CD8-positive, alpha-beta memory T cell (primary cell): ENCODE measurements at places on chromosomes 3 and 15. TPM values are rescaled to one million over a fixed set of nuclear protein-coding genes. Genes with fewer than 3 reads are reported as not detected.

GRCh38 chr15:69724333-69724732 is 271.7 kb downstream of the RPLP1 start:
- H3K36me3 ChIP-seq = no peaks in the 10 kb centered on the region
- H3K4me3 ChIP-seq = no peak overlapping the region
- no peak overlapping the region for H3K27ac ChIP-seq

GRCh38 chr3:178097576-178097975 is 438.7 kb upstream of the KCNMB2 start:
- no peaks in the 10 kb centered on the region for H3K4me1 ChIP-seq
- H3K4me3 ChIP-seq = no peak overlapping the region
- H3K27ac ChIP-seq = no peak overlapping the region
- DNase-seq = no peak
- no peaks in the 10 kb centered on the region for H3K27me3 ChIP-seq

DNA sequence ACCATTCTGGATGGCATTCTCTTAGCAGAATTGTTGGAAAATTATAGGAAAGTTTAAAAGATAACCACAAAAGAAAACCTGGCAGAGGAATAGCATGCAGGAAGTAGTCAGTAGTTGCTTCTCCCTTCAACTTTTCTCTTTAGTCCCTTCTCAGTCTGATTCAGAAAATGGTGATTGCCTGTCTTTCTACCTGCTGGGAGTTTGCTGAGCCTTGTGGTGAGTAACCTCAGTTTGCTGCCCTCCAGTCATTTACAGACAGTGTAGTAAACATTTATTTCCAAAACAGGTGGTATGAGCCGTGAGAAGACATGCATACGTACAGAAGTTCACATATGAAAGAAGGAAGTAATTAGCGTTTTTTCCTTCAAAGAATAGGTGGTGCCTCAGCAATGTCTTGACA is 224.7 kb upstream of the POU1F1 start:
- H3K27ac ChIP-seq = no peak overlapping the region
- H3K36me3 ChIP-seq = no peaks in the 10 kb centered on the region
- no peaks in the 10 kb centered on the region for H3K4me1 ChIP-seq

- no peaks in the 10 kb centered on the region for H3K27me3 ChIP-seq
- no peak for DNase-seq
- H3K27ac ChIP-seq = no peak overlapping the region
- no peak overlapping the region for H3K4me3 ChIP-seq
- H3K36me3 ChIP-seq = peaks cover 31% of the 10 kb centered on the region
Measured at GRCh38 chr3:158651192-158651591, 6.9 kb downstream of the GFM1 start.

DNA sequence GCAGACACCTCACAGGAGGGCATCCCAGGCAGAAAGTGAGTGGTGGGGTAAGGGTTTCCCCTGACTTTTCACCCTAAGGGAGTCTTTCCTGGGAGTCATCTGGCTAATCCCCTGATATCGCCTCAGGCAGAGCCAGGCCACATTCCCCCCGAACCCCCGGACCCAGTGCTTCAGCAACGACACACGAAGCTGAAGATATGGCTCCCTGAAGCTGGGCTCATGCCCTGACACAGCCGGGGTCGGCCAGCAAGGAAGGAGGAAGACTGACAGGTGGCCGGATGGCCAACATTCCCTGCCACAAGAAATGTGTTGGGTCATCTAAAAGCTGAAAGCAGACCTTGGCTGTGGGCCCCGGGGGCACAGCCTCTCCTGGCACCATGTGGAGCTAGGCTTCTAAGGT is 14.4 kb downstream of the CHST13 start:
- no peaks in the 10 kb centered on the region for H3K36me3 ChIP-seq
- H3K4me1 ChIP-seq = no peaks in the 10 kb centered on the region
- no peaks in the 10 kb centered on the region for H3K27me3 ChIP-seq
- no peak overlapping the region for H3K27ac ChIP-seq
- no peak overlapping the region for H3K4me3 ChIP-seq

- no peak for DNase-seq
- no peaks in the 10 kb centered on the region for H3K4me1 ChIP-seq
- no peak overlapping the region for H3K27ac ChIP-seq
- H3K27me3 ChIP-seq = no peaks in the 10 kb centered on the region
- H3K36me3 ChIP-seq = no peaks in the 10 kb centered on the region
Measured at GRCh38 chr3:99504258-99504657, 134.1 kb upstream of the COL8A1 start.

GRCh38 chr3:107325446-107325845 is 51.8 kb upstream of the CCDC54 start:
- no peaks in the 10 kb centered on the region for H3K36me3 ChIP-seq
- no peak overlapping the region for H3K4me3 ChIP-seq
- H3K27ac ChIP-seq = no peak overlapping the region
- no peak for DNase-seq

- no peaks in the 10 kb centered on the region for H3K36me3 ChIP-seq
- H3K4me3 ChIP-seq = no peak overlapping the region
- no peak overlapping the region for H3K27ac ChIP-seq
- DNase-seq = no peak
- no peaks in the 10 kb centered on the region for H3K27me3 ChIP-seq
Measured at GRCh38 chr3:133965013-133965570, 64.6 kb downstream of the SLCO2A1 start.

DNA sequence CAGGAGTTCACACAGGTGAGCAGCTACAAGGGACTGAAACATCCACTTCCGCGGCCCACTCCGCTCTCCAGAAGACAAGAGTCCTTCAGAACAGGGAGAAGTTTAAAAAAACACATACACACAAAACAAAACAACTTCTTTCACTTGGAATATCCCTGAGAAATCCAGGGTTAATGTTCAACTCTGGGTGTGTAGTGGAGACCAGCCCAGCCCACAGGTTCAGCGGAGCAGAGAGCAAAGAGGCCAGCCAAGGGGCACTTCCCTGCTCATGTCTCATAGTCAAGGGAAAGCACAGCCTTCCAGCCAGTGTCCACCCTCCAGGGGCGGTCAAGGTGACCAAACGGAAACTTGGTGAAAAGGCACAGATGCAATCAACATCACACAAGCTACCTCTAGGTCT is 41.6 kb downstream of the WNT5A start:
- no peaks in the 10 kb centered on the region for H3K36me3 ChIP-seq
- H3K4me1 ChIP-seq = no peaks in the 10 kb centered on the region
- no peaks in the 10 kb centered on the region for H3K27me3 ChIP-seq
- DNase-seq = no peak
- H3K27ac ChIP-seq = no peak overlapping the region
- H3K4me3 ChIP-seq = no peak overlapping the region

- H3K4me3 ChIP-seq = no peak overlapping the region
- no peak for DNase-seq
- H3K27me3 ChIP-seq = no peaks in the 10 kb centered on the region
- H3K27ac ChIP-seq = no peak overlapping the region
- H3K4me1 ChIP-seq = no peaks in the 10 kb centered on the region
- peaks cover 3% of the 10 kb centered on the region for H3K36me3 ChIP-seq
Measured at GRCh38 chr3:43074901-43075689, 30.8 kb downstream of the POMGNT2 start.

GRCh38 chr3:152266221-152266995 is 2.3 kb upstream of the MBNL1 start:
- peak overlapping the region; percentile 10 for H3K27ac ChIP-seq

DNA sequence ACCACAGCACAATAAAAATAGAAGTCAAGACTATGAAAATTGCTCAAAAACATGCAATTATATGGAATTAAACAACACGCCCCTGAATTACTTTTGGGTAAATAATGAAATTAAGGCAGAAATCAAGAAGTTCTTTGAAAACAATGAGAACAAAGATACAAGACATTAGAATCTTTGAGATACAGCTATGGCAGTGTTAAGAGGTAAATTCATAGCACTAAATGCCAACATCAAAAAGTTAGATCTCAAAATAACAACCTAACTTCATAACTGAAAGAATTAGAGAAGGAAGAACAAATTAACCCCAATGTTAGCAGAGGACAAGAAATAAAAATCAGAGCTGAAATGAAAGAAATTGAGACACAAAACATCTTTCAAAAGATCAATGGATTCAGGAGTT is 86.6 kb upstream of the UBP1 start:
- H3K4me1 ChIP-seq = no peaks in the 10 kb centered on the region
- no peak for DNase-seq
- H3K36me3 ChIP-seq = peaks cover 9% of the 10 kb centered on the region
- H3K27me3 ChIP-seq = no peaks in the 10 kb centered on the region

DNA sequence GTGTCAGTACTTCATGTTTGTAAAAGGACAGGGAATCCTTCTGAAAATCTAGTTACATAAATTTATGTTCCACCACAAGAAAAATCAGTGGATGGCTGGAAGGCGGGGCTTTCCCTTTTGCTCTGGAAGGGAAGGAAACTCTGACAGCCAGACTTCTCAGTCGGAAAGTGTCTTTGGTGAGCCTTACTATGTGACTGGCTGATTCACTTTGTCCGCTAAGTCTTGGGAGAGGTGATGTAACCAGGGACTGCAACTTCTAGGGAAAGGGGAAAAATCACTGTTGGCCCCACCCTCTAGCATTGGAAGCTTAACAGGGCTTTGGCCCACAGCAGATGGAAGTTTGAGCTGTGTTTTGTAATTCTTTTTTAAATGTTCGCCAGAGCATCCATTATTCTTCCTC is 281.4 kb upstream of the CTDSPL start:
- H3K27me3 ChIP-seq = no peaks in the 10 kb centered on the region
- DNase-seq = no peak
- H3K4me3 ChIP-seq = no peak overlapping the region
- H3K27ac ChIP-seq = no peak overlapping the region
- H3K36me3 ChIP-seq = no peaks in the 10 kb centered on the region

- H3K27me3 ChIP-seq = no peaks in the 10 kb centered on the region
- no peak overlapping the region for H3K27ac ChIP-seq
- H3K36me3 ChIP-seq = peaks cover 16% of the 10 kb centered on the region
- H3K4me3 ChIP-seq = no peak overlapping the region
Measured at GRCh38 chr3:11600501-11601282, 43.0 kb downstream of the VGLL4 start.

DNA sequence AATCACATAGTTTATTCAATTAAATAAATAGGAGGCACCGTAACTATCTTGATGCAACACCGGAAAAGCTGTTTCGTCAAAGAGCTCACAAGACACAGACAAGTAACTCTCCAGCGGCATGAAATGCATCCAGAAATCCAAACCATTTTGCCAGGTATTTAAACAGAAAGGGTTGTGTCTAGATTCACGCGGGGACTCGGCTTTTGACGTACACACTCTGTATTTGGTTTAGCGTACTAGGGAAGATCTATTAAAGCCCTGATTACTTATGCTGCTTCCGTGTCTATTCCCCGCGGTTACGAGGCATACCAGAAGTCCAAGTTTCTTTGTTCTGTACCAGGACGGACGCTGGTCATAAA is 718 bp downstream of the BNIP2 start:
- no peaks in the 10 kb centered on the region for H3K27me3 ChIP-seq
- H3K36me3 ChIP-seq = no peaks in the 10 kb centered on the region
- H3K4me1 ChIP-seq = peaks cover 43% of the 10 kb centered on the region
- peak overlapping the region; percentile 88 for H3K4me3 ChIP-seq
- peak overlapping the region; percentile 99 for H3K27ac ChIP-seq

GRCh38 chr3:5840056-5840455 is 652.5 kb downstream of the EDEM1 start:
- no peaks in the 10 kb centered on the region for H3K4me1 ChIP-seq
- no peaks in the 10 kb centered on the region for H3K36me3 ChIP-seq

DNA sequence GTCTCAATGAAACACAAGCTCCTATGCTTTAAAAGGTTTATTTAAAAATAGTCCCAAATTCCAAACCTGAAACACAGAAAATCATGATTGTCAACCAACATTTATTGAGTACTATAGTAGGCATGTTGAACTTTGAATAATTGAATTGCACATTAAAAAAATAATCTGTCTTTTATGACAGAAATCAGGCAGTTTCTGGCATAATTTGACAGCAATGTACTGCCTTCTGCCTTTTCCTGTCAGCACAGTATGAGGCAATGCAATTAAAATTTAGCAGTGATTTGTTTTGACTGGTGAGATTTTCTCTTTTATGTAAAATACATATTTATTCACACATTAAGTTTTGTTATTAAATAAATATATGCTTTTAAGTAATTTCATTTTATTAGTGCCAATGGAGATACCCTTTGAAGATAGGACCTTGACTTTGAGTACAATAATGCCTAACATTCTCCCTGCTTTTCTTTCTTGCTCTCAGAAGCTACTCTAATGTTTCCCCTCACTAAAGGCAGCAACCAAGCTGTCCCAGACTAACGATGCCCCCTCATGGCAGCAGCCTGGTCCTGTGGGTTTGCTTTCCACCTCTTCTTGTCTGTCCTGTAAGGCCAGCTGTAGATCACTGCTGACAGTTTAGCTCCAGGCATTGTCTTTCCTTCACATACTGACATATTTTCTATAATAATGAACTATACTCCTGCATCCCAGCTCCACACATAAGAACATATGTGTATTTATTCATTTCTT is 346.7 kb downstream of the IL20RB start:
- H3K4me1 ChIP-seq = no peaks in the 10 kb centered on the region
- H3K4me3 ChIP-seq = no peak overlapping the region
- DNase-seq = no peak
- H3K27ac ChIP-seq = no peak overlapping the region
- H3K36me3 ChIP-seq = no peaks in the 10 kb centered on the region
- no peaks in the 10 kb centered on the region for H3K27me3 ChIP-seq

- H3K4me3 ChIP-seq = no peak overlapping the region
- H3K27ac ChIP-seq = no peak overlapping the region
- H3K27me3 ChIP-seq = no peaks in the 10 kb centered on the region
- no peaks in the 10 kb centered on the region for H3K36me3 ChIP-seq
- DNase-seq = no peak
- H3K4me1 ChIP-seq = no peaks in the 10 kb centered on the region
Measured at GRCh38 chr15:101852356-101852755, 40.4 kb downstream of the OR4F15 start.

- DNase-seq = no peak
- peaks cover 11% of the 10 kb centered on the region for H3K4me1 ChIP-seq
- H3K27me3 ChIP-seq = no peaks in the 10 kb centered on the region
- H3K27ac ChIP-seq = no peak overlapping the region
- H3K36me3 ChIP-seq = peaks cover 17% of the 10 kb centered on the region
Measured at GRCh38 chr3:47012342-47013230, 33.1 kb downstream of the NBEAL2 start.

GRCh38 chr3:89227634-89228033 is 120.2 kb downstream of the EPHA3 start:
- H3K4me3 ChIP-seq = no peak overlapping the region
- no peaks in the 10 kb centered on the region for H3K4me1 ChIP-seq
- H3K36me3 ChIP-seq = no peaks in the 10 kb centered on the region

- no peak overlapping the region for H3K4me3 ChIP-seq
- no peaks in the 10 kb centered on the region for H3K27me3 ChIP-seq
- no peaks in the 10 kb centered on the region for H3K4me1 ChIP-seq
Measured at GRCh38 chr3:135792858-135793475, 172.6 kb upstream of the PPP2R3A start.

The ATP1B3 gene
- 133 TPM for polyA plus RNA-seq

The DAZL gene
- polyA plus RNA-seq = not detected

The IGDCC3 gene
- not detected for polyA plus RNA-seq

The BOC gene
- polyA plus RNA-seq = not detected

The MKRN2OS gene
- not detected for polyA plus RNA-seq

The LRTM1 gene
- not detected for polyA plus RNA-seq

The DNAJC19 gene
- polyA plus RNA-seq = 102 TPM

The AMT gene
- 0.62 TPM for polyA plus RNA-seq

The LMAN1L gene
- polyA plus RNA-seq = not detected

The LRRIQ4 gene
- polyA plus RNA-seq = not detected

The ANKUB1 gene
- polyA plus RNA-seq = not detected

The CCRL2 gene
- 2.3 TPM for polyA plus RNA-seq

The SNTN gene
- not detected for polyA plus RNA-seq

The GHSR gene
- polyA plus RNA-seq = not detected

The SLC28A2 gene
- polyA plus RNA-seq = not detected
